ENCODE measurements at places on chromosomes 5 and 9.

DNA sequence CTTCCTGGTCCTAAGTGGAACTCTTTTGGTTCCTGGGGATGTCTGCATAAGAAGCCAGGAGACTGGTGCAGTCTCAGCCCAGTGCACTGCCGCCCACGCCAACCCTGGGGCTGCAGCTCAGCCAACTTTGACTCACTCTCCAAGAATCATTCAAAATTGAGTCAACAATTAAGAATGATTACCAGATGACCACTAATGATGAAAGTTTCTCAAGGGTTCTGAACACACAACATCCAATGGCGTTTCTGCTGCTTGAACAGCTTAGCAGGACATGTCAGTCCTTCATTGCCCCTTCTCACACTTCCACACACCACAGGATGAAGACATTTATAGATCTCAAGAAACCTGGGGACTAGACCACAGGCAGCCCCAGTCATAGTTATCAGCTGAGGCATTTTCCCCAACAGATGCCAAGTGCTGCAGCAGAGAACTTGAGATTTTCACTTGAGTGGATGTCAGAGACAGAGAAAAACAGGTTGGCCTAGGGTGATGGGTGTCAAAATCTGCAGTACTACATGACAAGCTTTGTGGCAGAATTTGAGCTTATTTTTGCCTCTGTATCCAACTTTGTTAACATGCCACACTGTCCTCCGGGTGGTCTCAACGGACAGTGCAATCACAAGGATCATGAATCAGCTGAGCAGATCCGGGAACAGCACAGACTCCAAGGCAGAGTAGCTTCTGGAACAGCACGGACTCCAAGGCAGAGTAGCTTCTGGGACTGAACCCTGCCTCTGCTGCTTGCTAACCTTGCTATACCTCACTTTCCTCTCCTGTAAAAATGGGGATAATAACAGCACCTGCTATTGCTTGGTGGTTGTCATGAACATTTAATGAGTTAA lies 356.1 kb downstream of the SPOCK1 start:
- DNase-seq: peak; percentile 81

DNA sequence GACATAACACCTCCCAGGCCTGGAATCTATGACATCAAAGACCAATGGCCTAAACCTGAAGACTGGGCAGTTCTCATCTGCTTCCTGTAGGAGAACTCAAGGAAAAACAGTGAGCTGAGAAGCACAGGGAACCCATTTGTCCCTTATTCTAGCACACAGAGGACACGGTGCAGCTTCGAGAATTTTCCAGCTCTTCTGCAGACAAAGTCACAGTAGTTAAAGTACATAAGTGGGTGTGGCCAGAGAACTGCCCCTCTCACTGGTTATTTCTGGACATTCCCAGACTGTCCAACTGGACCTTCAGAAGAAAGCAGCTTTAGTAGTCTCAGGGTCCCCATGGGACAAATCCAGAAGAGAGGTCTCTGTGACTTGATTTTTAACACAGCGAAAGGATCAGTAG lies 114.6 kb downstream of the KLHL3 start:
- no peak for DNase-seq

- no peak for DNase-seq
These were observed 607.8 kb downstream of the BNC2 start for GRCh38 chr9:16262477-16263261.

GRCh38 chr5:143837306-143837848 lies 25.4 kb downstream of the HMHB1 start:
- no peak for DNase-seq

DNA sequence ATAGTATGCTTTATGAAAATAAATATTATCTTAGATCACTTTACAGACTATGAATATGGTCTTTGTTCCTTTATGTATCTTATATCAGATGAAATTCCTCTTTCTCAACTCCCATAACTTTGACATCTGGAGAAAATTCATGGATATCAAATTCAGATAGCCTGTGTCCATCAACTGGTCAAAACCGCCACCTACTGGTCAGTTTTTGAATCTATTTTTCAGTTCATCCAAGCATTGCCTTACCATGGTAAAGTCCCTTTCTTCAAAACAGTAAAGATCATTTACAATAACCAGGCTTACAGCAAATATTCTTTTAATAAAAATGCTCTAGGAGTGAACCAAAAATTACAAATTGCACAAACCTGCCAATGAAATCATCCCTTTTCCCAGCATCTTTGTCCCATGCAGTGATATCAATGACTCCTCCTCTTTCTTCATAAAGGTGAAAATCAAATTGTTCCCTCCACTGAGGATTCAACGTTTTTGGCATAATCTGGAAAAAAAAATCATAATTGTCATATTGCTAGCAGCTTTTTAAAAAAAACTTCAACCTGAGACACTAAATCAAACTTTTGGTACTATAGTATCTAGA lies 290.5 kb downstream of the SLF1 start:
- no peak for DNase-seq

GRCh38 chr9:122393284-122393983 lies 22.6 kb downstream of the PTGS1 start:
- no peak for DNase-seq

DNA sequence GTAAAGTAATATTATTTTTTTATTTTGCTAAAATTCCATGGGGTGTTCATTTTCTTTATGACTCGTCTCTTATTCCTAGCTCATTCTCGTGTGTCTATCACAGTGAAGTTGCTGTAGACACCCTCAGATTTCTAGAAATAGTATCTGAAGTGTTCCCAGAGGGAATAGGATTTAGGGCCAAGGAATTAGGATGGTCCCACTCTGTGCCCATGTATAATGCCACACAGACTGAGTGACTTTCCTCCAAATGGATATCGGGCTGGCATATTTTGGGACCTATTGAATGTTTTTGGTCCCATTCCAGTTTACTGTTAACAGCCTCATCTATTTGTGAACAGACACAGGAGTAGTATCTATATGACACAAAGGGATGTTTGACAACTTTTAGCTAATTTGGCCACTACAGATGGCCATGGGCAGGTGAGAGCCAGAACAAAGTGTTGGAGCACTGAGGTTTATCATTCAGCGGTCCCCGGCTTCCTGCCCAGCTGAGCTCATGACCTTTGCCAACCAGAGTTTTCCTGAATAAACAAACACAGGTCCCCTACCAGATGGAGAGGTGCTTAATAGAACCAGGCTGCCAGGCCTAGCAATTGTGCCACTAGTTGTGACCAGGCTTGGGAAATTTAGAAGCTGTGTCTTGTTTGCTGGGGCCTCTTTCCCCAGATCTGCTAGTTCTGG lies 46.9 kb downstream of the MAP1B start:
- DNase-seq: no peak

GRCh38 chr5:143322176-143322575 lies 81.3 kb downstream of the NR3C1 start:
- DNase-seq: no peak

GRCh38 chr9:98080326-98080725 lies 23.8 kb downstream of the NANS start:
- no peak for DNase-seq

Measured in RWPE2 (cell line).